DMS79 (cell line): ENCODE measurements at places on chromosomes 16 and 17.

DNA sequence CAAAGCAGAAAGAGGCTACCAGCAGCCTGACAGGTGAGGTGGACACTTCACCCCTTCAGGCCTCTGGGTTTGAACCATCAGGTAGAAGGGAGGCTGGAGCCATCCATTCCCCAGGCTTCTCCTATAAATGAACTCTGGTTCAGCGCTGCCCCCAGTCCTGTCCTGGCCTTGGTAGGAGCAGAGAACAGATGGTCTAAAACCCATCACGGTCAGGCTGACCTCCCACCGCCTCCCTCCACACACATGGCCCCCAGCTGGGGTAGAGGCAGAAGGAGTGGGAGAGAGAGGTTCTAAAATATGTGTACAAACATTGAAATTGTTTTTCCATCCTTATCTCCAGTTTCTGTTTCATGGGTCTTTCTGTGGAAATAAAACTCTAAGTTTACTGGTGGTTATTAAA, 59.7 kb upstream of the DNAJA2 start:
- DNase-seq = no peak

DNA sequence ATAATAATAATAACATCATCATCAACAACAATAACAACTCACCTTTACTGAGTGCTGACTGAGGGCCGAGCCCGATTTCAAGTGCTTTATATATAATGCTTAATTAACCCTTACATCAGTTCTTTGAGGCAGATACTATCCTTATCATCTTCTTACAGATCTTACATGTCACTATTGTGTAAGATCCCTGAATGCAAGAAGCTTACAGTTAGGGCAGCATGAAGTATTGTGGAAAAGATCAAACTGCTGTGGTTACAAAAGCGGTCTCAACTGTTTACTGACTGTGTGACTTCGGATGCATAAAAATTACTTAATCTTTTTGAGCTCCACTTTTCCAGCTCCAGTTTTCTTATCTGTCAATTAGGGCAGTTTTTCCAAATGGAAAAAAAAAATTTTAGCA, 3.3 kb downstream of the VAT1 start:
- DNase-seq = no peak

- DNase-seq = no peak
These were observed 14.7 kb upstream of the KDM8 start for GRCh38 chr16:27188633-27189032.

DNA sequence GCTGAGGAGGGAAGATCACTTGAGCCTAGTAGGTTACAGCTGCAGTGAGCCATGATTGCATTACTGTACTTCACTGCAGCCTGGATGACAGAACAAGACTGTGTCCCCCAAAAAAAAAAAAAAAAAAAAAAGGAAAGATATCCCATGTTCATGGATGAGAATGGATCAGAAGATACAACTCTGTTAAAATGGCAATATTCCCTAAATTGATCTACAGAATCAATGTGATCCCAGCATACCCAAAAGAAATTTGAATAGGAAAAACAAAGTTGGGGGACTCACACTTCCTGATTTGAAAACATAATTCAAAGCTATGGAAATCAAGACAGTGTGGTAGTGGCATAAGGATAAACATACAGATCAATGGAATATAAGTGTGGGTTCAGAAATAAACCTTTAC, 12.7 kb upstream of the KANSL1 start:
- DNase-seq = no peak

DNA sequence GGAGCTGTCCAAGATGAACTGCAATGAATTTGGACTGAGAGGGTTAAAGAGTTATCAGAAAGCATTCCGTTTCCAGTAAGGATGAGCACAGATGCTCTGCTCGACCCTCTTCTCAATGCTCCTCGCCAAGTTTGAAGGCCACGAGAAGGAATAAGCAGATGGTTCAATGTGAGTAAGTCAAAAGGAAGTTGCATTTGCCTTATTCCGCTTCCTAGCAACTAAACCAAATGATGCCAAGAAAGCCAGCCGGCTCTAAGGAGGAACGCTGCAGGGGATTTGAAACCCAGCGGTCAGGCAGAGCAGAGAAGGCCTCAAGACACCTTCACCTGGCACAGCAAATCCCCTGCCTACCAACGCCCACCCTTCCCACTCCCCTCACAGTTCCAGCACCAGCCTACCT, 52.1 kb upstream of the CNEP1R1 start:
- no peak for DNase-seq

DNA sequence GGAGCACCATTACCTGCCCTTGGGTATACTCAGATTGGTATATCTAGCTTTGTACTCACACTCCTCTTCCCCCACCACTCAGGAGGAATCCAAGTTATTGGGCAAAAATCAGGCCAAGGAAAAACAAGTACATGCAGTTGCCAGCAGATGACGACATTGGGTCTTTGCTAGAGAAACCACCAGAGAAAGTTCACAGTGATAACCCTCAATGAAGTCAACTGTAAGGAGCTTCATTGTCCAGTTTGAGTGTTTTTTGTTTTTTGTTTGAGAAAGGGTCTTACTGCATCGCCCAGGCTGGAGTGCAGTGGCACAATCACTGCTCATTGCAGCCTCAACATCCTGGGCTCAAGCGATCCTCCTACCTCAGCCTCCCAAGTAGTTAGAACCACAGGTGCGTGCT, 34.6 kb upstream of the TOX3 start:
- DNase-seq = no peak

DNA sequence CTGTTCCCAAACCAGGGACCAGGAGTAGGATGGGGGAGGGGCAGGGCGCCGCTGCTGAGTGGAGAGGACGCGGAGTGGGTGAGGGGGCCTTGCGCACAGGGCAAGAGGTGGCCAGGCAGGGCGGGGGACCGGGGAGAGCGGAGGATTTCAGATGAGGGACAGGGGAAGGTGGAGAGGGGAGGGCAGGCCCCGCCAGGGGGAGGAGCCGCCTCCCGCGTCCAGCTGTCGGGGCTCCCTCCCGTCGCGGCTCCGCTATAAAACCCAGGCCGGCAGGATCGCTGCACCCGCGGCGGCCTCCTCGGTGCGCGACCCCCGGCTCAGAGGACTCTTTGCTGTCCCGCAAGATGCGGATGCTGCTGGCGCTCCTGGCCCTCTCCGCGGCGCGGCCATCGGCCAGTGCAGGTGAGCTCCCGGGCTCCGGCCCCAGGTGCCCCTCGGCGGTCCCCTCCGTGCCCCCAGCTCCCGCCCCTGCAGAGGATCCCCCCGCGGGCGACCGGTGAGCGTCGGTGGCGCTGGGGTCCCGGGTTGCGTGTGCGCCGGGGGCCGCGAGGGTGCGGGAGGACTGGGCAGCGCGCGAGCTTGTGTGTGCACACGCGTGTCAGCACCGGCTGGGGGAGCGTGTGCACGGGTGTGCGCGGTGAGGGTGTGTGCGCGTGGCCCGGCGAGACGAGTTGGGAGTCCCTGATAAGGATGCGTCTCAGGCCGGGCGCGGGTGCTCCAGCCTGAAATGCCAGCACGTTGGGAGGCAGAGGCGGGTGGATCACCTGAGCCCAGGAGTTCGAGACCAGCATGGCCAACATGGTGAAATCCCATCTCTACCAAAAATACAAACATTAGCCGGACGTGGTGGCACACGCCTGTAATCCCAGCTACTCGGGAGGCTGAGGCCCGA, at the start of gene CA4:
Gene CA4, plus strand, starts transcription at position 283 of the 892 bp plus-strand sequence. Its CDS starts 62 bp downstream, at position 345.
- DNase-seq = no peak

DNA sequence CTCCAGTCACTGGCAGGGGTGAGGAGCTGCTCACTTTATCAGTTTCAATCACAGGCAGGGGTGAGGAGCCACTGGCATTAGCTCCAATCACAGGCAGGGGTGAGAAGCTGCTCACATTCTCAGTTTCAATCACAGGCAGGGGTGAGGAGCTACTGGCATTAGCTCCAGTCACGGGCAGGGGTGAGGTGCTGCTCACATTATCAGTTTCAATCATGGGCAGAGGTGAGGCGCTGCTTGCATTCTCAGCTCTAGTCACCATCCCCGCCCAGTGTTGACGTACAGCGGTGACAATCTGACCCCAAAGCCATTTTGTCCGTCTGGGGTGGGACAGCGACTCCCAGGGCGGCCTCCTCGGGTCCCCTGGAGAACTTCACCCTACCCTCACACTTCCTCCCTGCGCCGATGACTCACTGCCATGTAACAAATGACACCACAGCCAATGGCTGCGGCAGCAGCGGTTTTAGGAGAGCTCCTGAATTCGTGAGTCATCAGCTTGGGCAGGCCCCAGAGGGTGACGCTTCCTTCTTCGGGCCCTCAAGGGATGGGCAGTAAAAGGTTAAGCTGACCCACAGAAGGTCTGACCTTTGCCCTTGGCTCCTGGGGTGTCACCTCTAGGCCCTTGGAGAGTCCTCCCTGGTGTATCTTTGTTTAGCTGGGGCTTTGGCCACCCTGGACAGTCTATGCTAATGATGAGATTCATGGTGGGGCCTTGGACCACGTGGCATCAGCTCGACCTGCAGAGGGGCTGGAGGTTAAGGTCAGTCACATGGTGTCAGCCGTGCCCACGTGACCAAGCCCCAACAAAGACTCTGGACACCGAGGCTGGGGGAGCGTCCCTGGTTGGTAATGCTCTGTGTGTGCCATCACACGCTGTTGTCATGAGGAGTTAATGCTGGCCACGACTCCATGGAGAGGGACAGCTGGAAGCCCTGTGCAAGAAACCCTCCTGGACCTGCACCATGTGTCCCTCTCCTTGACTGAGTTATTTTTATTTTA, 171.7 kb downstream of the C16orf95 start:
- DNase-seq = no peak

- no peak for DNase-seq
These were observed 24.8 kb upstream of the ASGR2 start for GRCh38 chr17:7139400-7139799.

DNA sequence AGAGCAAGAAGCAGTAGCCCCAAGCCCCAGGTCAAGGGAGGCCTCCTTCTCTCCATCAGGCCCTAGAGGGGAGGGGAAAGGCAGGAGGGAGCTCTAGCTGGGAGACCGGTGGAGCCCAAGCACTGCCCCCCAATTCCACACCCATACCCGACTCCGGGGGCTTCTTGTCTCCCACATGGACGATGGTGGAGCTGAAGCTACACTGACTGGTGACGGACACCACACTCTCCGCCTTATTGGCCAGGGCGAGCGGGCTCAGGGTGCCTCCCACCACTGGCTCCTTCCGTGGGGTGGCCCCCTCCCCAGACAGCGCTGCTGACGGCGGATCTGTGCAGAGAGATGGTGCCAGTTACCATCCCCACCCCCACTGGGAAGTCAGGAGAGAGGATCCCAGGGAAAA, 6.4 kb downstream of the PER1 start:
- DNase-seq = no peak

DNA sequence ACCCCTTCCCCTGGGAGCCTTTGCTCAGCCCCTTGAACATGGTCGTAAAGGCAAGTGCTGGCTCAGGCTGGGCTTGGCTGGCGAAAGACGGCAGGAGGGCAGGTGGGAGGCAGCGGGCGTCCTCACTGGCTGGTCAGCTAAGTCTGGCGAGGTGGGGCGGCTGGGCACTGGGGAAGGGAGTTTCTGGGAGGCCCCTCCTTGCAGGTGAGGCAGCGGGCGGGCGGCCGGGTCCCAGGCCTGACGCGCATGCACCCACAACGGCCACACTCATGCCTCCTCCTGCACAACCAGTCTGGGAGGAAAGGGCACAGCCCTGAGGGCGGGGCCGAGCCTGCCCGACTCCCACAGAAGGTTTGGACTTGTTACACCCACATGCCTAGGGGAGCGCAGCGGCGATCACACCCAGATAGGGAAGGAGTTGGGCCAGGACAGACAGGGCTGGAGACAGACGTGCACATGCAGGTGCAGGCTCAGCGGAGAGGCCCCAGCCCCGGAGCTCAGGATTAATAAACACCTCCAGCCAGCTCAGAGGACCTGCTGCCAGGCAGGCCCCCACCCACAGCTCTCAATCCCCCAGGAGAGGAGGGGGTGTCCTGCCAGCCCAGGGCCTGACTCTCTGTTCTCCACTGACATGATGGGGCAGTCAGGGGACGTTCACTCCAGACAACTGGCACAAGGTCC, at the start of gene EVPL:
Gene EVPL, minus strand, starts transcription at position 148 of the 681 bp plus-strand sequence. Its CDS starts 108 bp downstream, at position 40.
- DNase-seq = peak; percentile 34

DNA sequence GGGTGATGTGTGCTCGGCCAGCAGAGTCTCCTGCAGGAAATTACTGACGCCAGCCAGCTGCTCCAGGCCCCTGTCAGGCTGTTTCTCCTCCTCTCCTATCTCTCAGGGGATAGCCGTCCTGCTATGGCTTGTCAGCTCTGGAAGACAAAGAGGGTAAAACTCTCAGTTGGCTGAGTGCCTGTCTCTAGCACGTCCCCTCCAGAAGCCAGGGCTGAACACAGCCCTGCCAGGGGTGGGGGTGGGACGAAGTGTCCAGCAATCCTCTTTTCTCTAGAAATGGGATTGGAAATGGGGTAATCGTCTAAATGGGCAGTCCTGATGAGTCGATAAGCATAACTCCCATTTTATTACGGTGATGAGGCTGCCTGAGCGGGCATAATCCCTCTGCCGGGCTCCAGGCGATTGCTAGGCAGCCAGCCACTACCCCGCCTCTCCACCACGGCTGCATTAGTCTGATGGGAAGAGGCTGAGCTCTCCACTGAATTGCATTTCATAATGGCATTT, 89.1 kb upstream of the GNAO1 start:
- DNase-seq = peak; percentile 55

DNA sequence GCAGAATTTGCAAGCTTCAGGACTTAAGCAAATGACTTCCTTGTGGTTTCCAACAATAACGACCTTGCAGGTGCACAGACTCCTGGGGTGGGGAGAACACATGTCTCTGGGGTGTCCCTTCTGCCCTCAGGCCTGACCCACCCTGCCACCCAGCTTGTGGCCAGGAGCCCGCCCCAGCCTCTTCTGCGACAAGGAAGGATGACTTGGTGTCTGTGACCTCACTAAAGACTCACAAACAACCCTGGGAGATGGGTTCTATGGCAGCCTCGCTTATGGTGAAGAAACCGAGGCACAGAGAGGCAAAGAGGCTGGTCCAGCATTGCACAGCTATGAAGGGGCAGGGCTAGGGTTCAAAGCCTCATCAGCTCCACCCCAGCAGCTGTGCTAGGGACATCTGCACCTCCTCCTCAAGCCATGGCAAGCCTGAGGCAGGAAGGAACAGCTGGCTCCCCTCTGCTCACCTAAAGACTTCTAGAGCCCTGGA, 2.6 kb downstream of the ATP2A3 start:
- DNase-seq = no peak

GRCh38 chr16:30121741-30122571, 1.1 kb downstream of the MAPK3 start:
- DNase-seq = no peak

- DNase-seq = no peak
These were observed 70.2 kb downstream of the SPAG9 start for GRCh38 chr17:51050291-51051033.

- DNase-seq = peak; percentile 25
These were observed 1.5 kb downstream of the NDRG4 start for GRCh38 chr16:58501242-58502131.

DNA sequence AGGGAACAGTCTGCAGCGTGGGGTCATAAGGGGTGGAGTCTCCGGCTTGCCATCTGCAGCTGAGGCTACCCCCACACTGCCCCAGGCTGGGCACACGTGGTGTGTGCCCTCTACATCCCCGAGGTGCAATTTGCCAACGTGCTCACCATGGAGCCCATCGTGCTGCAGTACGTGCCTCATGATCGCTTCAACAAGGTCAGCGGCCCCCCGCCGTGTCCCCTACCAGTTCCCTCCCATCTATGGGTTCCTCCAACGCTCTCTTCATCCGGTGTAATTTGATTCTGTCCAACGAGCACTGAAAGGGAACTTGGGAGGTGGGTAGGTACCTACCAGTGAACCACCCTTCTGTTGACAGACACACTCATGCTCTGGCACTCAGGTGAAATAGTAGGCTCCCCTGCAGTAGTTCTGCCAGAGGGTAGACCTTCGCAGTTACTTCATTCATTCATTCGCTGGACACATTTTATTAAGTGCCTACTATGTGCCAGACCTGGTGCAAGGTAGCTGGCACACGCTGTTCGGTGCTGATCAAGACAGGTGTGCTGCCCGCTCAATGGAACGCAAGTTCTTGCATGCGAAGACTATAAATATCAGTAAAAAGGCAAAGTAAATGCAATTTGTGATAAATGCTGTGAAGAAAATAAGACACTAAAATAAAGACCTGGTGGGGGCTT, 2.7 kb downstream of the MLLT6 start:
- no peak for DNase-seq
